ENCODE measurements at places on chromosomes 2 and 18.
A peak's percentile ranks its signal among the peaks of the same experiment; 100 is the strongest.

GRCh38 chr2:160132761-160133160, 67.3 kb downstream of the ITGB6 start:
- no peak for DNase-seq

DNA sequence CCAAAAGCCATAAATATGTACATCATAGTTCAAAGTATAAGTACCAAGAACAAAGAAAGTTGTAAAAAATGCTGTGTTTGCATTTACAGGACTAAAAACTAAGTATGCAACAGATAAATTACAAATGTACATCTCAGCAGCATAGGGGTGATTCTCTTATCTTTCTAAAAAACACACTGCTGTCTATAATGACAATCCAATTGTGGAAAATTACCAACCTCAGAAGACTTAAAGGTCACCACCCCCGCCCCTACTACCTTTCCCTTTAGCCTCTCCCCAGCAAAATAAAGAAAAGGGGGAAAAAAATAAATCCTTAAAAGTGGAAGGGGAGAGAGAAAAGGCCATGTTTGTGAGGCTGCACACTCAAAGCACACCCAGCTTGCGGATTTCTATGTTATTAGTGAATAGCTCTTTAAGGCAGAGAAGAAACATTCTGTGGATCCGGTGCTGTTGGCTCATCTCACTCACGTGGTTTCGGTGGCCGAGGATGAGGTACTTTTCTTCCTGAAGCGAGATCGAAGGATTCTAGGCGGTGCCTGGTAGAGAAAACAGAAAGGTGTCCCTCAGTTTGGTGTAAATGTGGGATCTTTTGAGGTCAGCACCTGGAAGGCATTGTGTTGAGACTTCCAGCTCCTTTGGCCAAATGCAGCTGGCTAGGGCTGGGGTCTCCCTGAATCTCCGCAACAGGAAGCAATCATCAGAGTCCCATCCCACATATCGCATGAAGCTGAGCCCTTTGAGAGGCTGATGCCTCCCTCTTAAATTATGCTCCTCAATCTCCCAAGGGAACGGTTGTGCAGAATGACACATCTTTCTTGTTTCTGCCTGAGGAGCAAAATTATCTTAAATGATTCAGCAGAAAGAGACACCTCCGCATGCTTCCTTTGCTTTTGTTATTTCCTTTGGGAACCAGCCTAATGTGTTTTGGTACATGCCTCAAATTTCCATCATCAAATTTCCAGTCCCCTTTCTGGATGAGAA, 17.6 kb downstream of the MRPL35 start:
- DNase-seq: peak; percentile 61

DNA sequence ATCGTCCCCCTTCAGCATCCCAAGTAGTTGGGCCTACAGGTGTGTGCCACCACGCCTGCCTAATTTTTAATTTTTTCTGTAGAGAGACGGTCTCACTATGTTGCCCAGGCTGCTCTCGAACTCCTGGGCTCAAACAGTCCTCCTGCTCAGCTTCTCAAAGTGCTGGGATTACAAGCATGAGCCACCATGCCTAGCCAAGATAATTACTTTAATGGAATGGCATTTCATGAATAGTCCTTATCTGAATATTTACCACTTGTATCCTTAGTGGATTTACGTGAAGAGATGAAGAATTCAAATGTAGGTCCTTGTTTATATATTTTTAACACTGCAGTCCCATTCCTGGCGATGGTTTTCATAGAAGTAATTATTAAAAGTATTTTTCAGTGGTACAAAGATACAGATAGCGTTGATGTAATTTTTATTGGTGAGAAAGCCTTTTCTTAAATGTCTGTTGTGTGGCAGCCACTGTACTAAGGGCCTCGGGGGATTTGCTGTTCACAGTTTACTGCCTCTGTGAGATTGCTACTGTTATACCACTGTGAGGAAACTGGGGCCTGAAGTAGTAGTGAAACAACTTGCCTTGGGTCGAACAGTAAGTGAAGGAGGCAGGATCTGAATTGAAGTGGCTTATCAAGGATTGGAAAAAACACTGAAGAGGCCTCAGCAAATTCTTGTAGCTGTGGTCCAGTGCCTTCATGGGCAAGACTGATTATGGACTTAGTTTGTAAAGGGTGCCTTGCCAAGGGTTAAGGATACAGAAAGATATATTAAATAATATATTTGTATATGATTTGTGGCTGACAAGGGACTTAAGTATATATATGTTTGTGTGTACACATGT, 151.2 kb downstream of the PRPF40A start:
- DNase-seq: no peak

GRCh38 chr2:173654896-173655265, 300.2 kb downstream of the CDCA7 start:
- DNase-seq: no peak

- DNase-seq: peak; percentile 50
These were observed 286.3 kb downstream of the PIEZO2 start for GRCh38 chr18:10863026-10863425.

GRCh38 chr18:75257605-75258004, 47.0 kb downstream of the TSHZ1 start:
- DNase-seq: no peak

GRCh38 chr18:73750052-73750451, 397.6 kb downstream of the FBXO15 start:
- DNase-seq: no peak

GRCh38 chr18:3688690-3689089, 238.7 kb downstream of the TGIF1 start:
- peak; percentile 89 for DNase-seq

- no peak for DNase-seq
These were observed 3.4 kb upstream of the TET3 start for GRCh38 chr2:73981081-73982001.

- DNase-seq: no peak
These were observed 152.8 kb downstream of the DSEL start for GRCh38 chr18:67363694-67364093.

GRCh38 chr2:61620244-61621159, 82.3 kb upstream of the XPO1 start:
- peak; percentile 87 for DNase-seq

- DNase-seq: peak; percentile 88
These were observed 65.1 kb upstream of the CTLA4 start for GRCh38 chr2:203802342-203803052.

GRCh38 chr2:182426082-182426917, 536 bp downstream of the PDE1A start:
- peak; percentile 68 for DNase-seq

DNA sequence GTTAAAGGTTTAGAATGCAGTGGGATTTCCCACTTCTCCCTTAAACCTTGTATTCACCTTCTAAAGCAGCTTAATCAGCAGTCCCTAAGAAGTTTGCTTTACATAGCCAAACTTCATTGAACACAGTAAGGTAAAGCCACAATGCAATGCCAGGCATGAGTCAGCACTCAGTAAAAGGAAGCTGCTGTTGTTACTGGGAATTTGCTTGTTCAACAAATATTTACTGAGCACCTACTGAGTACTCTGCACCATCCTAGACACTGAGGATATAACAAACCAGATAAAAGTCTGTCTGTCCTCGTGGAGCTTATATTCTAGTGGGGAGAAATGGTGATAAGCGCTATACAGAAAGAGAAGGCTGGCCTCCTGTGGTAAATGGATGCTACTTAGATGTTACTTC, 162.7 kb downstream of the PKP4 start:
- peak; percentile 67 for DNase-seq

DNA sequence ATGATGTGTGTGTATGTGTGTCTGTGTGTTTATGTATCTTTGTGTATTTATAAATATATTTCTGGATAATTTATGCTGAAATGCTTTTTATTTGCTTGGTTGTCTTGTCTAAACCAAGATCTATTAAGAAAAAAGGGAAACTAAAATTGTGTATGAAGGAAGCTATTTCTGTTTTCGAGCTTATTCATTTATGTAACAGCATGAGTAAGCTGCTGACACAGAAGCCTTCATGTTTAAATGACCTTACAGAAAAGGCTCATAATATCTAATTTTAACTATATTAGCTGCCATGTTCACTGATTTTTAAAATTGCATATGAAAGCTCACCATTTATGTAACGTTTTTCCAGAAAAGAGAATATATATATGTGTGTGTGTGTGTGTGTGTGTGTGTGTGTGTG, 392.8 kb downstream of the PTH2R start:
- no peak for DNase-seq

GRCh38 chr2:109365131-109365530, 236.1 kb downstream of the SH3RF3 start:
- no peak for DNase-seq

DNA sequence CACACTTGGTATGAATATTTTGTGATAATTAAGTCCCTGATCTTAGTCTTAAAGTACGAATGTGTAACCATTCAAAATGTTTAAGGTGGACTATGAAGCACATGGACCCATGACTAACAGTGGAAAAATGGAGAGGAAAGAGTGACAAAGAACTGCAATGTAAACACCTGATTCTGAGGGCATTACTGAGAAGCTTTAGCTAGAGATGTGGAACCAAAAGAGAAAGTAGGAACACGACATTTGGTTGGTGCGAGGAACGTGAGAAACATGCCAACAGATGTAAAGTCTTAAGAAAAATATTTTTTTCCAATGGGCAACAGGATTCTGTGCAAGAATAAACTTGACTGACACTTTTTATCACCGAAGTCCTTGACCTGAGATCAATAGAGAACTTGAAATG, 1618.6 kb downstream of the DPP10 start:
- no peak for DNase-seq
